ENCODE measurements at places on chromosomes 5 and 9.
A peak's percentile ranks its signal among the peaks of the same experiment; 100 is the strongest.

DNA sequence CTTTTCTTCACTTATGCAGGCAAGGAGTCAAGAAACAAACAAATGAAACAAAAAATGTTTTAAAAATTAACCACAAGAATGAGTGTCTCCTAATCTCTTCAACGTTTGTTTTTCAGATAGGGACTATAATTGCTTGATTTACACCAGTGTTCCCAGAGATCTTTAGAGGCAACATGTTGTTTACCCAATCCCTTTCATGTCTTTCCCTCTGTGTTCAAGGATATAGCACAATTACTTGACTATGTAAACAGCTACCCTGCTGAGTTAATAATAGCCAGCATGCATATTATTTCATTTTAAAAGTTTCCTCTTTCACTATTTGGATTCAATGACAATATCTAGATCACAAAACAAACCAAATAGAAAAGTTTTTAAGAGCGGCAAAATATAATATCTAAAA, 25.1 kb upstream of the SHISAL2B start:
- no peak for DNase-seq

DNA sequence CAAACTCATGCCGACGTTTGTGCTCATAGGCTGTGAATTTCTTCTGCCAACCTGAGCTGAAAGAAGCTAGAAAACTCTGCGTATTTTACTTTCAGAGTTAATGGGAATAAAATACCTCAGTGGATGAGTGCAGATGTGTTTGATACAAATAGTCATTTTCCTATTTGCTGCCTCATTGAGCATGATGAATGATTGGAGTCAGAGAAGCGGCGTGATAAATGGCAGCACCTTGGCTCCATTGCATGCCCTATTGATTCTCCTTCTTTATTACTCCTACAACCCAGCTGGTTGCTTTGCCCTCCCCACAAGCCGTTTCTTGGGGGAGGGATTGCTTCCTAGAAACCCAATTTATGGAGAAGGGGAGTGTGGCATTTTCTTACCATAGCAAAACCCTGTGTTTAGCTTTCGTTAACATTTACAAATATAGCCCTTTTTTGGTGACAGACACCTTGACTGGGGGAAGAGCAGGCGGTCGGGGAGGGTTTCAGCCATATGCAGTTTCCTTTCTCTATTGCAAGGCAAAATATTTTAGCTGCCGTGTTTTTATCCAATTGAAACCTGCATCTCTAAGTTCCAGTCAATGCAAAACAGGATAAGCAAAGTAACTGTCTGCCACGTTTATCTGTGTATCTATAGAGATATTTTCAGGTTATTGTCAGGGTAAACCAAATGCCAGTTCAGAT, 93.1 kb upstream of the TBCA start:
- no peak for DNase-seq

- no peak for DNase-seq
Measured at GRCh38 chr5:155290937-155291336, 277.4 kb downstream of the KIF4B start.

DNA sequence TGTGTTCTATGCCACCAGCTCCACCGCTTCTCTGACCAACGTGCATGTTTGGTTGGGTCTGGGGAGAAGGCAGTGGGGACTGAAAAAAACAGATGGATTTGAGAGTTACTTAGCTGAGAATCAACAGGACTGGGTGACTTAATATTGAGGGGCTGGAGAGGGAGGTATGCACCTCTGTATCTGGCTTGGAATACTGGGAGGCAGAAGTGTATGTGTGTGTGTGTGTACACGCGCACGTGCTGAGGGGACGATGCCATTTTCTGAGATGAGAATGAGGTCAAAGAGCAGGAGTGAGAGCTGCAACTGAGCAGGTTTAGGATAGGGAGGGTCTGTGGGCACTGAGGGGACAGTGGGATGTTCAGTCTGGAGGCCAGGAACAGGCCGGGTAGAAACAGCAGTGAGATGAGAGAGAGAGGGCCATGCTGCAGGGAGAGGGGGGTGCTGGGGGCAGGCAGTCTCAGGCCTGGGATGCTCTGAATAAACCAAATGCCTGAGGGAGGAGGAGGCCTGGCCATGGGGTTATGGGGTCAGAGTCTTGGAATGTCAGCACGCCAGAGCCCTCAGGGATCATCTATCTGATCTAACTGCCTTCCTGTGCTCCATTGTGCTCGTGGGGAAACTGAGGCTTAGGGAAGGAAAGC, 14.0 kb downstream of the PDGFRB start:
- DNase-seq: no peak

- peak; percentile 5 for DNase-seq
Measured at GRCh38 chr9:120710110-120710981, 3.9 kb downstream of the MEGF9 start.

DNA sequence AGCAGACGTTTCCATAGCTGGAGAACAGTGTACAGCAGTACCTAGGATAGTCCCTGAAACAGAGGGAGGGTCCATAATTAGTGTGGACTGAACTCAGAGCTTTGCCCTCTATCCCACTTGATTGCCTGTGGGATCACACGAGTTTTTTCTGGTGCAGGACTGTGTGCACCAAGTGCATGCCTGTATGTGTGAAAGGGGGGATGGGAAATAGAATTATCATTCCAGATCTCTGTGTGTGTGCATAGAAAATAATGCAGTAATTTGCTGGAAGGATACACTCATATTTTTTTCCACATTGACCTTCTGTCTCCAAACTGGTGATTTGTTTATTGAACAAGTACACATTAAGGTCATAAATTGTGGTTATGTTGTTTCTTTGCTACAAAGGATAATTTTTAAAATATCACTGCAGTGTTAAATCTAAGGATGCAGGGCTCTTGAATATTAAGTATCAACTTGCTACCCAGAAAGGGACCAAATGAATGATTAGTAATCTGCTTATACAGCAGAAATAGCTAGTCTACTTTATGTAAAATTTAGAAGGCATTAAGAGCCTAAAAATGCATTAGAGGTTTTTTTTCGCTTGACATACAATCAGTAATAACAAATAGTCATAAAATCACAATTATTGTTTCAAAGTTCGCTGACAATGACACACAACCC, 292.9 kb downstream of the CDH18 start:
- DNase-seq: no peak

- DNase-seq: peak; percentile 17
Measured at GRCh38 chr5:67209141-67209771, 12.7 kb upstream of the CD180 start.

GRCh38 chr9:98311541-98311940, 56.1 kb upstream of the TBC1D2 start:
- DNase-seq: no peak

GRCh38 chr5:121805911-121806310, 45.8 kb upstream of the FTMT start:
- no peak for DNase-seq

GRCh38 chr5:73607228-73607627, 18.8 kb upstream of the ARHGEF28 start:
- no peak for DNase-seq

- DNase-seq: no peak
Measured at GRCh38 chr5:163692091-163692490, 186.7 kb downstream of the MAT2B start.

- DNase-seq: no peak
Measured at GRCh38 chr9:110276781-110277180, 20.5 kb upstream of the TXN start.

DNA sequence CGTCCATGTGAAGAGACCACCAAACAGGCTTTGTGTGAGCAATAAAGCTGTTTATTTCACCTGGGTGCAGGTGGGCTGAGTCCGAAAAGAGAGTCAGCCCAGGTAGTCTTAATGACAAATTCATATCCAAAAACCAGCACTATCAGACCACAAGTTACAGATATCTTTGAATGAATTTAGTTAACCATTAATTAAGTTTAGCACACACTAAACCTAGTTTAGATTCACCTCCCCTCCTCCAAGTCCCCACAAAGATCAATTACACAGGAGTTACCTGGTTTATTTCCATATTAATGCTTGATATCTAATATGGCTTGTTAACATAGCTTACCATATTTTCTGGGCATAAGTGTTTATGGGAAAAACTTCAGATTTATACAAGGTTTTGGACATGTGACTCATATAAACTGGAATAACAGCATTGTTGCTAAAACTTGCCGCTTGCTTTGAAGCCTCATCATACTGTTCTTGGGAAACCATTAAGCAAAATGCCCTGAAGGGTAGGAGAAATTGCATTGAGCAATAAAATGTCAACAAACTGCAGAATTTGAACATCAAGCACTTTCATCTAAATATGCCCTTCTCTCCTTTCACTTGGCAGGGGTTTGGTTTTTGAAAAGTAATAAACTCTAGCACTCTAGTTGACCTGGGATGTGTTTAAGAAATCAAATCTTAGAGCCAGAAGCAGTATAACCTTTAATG, 166.9 kb downstream of the SNCAIP start:
- no peak for DNase-seq

- DNase-seq: no peak
Measured at GRCh38 chr9:92196909-92197308, 81.7 kb upstream of the SPTLC1 start.

DNA sequence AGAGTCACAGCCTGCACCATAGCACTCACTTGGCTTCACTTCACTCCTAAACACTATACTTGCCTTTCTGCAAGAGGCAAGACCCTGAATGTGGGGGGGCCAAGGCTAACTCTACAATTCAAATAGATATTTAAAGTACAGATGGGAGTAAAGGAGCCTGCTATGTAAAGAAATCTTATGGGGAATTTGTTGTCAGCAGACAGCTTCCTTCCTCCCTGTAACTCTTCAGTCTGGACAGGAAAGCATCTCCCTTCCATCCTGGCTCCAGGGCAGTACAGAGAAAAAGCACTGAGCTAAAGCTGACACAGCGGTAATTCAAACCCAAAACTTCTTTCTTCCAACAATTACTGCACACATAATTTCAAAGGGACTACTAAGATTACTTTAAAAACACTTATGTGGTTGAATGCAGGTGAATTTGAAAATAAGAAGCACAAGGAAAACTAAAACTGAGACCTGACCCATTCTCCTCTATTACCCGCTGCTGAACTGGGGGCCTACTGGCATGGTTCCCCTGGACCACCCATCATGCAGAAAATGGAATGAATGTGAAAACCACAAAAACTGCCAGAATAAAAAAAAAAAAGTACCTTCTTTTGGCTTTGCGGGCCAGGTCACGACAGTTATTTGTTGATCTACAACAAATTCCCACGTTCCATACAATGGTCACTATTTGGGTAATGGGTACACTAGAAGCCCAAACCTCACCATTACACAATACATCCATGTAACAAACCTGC, 13.4 kb downstream of the VDAC1 start:
- DNase-seq: no peak

DNA sequence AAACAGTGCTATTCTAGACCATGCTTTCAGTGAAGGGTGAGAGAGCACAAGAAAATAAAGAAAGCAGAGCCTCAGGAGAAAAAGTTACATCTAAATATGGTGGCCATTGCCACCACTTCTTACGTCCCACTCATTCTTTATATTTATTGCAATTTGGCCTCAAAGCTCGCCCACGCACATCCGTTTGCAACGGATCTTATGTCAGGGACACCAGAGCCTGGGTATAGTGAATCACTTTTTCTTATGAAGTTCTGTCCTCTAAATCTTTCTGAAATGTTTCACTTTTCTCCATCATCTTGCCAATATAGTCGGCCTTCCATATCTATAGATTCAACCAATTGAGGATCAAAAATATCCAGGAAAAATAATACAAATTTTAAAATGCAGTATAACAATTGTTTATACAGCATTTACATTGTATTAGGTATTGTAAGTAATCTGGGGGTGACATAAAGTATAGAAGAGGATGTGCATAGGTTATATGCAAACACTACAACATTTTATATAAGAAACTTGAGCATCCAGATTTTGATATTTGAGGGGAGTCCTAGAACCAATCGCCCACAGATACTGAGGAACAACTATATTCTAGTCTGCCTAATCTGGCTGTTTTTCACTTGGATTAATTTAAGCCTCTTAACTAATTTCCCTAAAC, 35.2 kb downstream of the GOLPH3 start:
- DNase-seq: peak; percentile 28

DNA sequence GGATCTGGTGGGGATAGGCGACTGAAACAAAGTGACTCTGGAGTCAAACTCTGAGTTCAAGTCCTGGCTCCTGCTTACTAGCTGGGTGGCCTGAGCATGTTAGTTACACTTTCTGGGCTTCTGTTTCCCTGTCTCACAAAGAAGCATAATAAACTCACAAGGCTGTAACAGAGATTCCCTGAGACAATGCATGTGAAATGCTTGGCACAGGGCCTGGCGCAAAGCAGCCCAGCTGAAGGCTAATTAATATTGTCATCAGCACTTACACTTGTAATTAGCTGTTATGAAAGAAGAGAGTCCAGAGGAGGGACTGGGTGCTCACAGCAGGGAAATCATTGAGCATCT, 64.1 kb upstream of the SPOCK1 start:
- no peak for DNase-seq

GRCh38 chr5:107578051-107578635, 92.6 kb downstream of the EFNA5 start:
- no peak for DNase-seq

- no peak for DNase-seq
Measured at GRCh38 chr5:74693191-74693590, 8.2 kb downstream of the HEXB start.

GRCh38 chr5:93192087-93192486, 388.9 kb downstream of the NR2F1-AS1 start:
- DNase-seq: no peak

GRCh38 chr5:35543408-35543807, 74.3 kb upstream of the SPEF2 start:
- no peak for DNase-seq

GRCh38 chr5:17666726-17667235, 32.5 kb downstream of the TAF11L14 start:
- DNase-seq: no peak

DNA sequence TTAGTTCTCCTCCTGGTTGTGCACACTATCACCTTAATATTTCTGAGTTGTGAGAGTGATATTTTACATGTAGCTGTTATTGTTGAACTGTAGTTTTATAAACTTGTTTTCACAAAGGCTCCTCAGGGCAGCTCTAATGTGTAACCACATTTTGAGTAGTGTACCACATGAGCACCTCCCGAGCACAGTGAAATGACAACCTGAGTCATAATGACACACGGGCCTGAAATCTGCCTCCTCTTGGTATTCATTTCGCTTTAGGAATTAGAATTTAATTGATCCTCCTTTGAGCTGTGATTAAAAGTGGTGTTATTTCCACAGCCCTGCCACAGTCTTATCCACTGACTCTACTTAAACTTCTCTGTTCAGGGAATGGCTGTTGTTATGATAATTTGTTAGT, 7.9 kb downstream of the MTRR start:
- no peak for DNase-seq

DNA sequence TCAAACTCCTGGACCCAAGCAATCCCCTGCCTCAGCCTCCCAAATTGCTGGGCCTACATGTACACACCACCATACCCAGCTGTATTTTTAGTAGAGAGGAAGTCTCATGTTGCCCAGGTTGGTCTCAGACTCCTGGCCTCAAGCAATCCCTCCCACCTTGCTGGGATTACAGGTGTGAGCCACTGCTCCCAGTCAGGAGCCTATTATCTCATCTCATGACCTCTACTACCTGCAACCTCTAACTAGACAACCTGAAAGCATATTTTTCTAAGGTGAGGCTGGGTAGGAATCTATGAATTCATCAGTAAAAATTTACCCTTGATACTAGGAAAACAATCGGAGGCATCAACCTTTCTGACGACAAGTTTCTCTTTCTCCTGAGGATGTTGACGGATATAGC, 10.0 kb downstream of the FAM13B start:
- DNase-seq: no peak

GRCh38 chr9:37715260-37715659, 38.3 kb upstream of the TRMT10B start:
- DNase-seq: no peak

GRCh38 chr5:26121338-26121737, 917.0 kb downstream of the CDH9 start:
- DNase-seq: no peak

GRCh38 chr9:70228118-70228517, 30.7 kb upstream of the SMC5 start:
- no peak for DNase-seq

GRCh38 chr9:109969011-109969410, 189.0 kb downstream of the PALM2AKAP2 start:
- DNase-seq: no peak

Measured in stimulated activated CD8-positive, alpha-beta memory T cell treated with anti-CD3 and anti-CD28 coated beads, Interleukin-4, amount 100 ng/mL, for 4 hours (primary cell).